ENCODE measurements at places on chromosomes 7 and 10. TPM values are rescaled to one million over a fixed set of nuclear protein-coding genes. Genes with fewer than 3 reads are reported as not detected.

The CTAGE15 gene
- not detected for total RNA-seq

The SAMD9 gene
- 2.0 TPM for total RNA-seq

The CDH23 gene
- total RNA-seq = 3.8 TPM

The CAMK2B gene
- total RNA-seq = 3.3 TPM

The GIMAP8 gene
- 3.3 TPM for total RNA-seq

The TAC1 gene
- total RNA-seq = not detected

The PIK3CG gene
- 0.53 TPM for total RNA-seq

The SMC3 gene
- 11.8 TPM for total RNA-seq

GRCh38 chr10:94010886-94011285 is 17.2 kb downstream of the PLCE1 start:
- no peak overlapping the region for H3K4me3 ChIP-seq
- no peak overlapping the region for H3K27ac ChIP-seq
- H3K36me3 ChIP-seq = no peaks in the 10 kb centered on the region
- no peaks in the 10 kb centered on the region for H3K4me1 ChIP-seq
- no peak for DNase-seq
- no peaks in the 10 kb centered on the region for H3K27me3 ChIP-seq

DNA sequence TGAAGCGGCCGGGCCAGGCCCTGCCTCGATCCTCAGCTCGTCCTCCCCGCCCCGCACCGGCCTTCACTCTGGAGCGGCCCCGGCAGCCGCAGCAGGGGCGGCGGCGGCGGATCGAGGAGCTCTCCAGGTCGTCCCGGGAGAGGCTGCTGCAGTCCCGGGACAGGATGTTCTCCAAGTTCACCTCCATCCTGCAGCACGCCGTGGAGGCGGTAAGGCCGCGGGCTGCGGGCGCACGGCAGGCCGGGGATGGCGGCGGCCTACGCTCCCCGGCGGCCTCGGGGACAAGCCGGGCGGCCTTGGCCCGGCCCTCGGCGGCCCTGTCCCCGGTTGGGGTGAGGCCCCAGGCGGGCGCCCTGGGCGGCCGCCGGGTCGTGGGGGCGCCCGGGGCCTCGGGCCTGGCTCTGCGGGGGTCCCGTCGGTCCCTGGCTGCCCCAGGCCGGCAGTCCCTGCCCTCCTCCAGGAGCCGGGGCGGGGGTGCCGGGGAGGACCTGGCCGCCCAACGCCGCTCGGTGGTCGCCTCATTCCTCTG is 399 bp downstream of the FHIP2A start:
- peaks cover 49% of the 10 kb centered on the region for H3K4me1 ChIP-seq
- peak overlapping the region; percentile 82 for H3K4me3 ChIP-seq

- no peaks in the 10 kb centered on the region for H3K27me3 ChIP-seq
- DNase-seq = no peak
- peaks cover 4% of the 10 kb centered on the region for H3K4me1 ChIP-seq
- H3K4me3 ChIP-seq = no peak overlapping the region
- no peaks in the 10 kb centered on the region for H3K36me3 ChIP-seq
Observed at GRCh38 chr10:103763374-103764202, 91.8 kb downstream of the SH3PXD2A start.

DNA sequence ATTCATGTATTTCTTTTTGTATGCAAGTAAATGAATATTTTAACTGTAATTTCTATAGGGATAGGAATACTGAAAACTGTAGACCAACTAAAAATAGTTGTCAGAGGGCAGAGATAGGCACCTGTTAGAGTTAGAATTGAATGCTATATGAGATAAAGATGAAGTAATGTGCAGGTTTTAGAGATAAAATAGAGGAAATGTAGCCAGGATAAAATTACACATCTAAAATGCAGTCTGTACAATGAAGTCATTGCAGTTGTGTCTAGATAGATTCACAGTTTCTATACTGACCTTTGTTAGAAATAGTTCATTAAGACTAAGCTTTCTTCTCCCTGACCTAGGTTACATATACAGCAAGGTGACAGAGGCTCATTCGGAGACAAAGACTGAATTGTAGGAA is 46.2 kb downstream of the SMNDC1 start:
- H3K36me3 ChIP-seq = no peaks in the 10 kb centered on the region
- no peaks in the 10 kb centered on the region for H3K4me1 ChIP-seq
- H3K4me3 ChIP-seq = no peak overlapping the region
- H3K27ac ChIP-seq = no peak overlapping the region

GRCh38 chr7:88522771-88523293 is 216.1 kb upstream of the STEAP4 start:
- H3K27me3 ChIP-seq = no peaks in the 10 kb centered on the region
- no peak overlapping the region for H3K4me3 ChIP-seq
- no peaks in the 10 kb centered on the region for H3K36me3 ChIP-seq
- no peak overlapping the region for H3K27ac ChIP-seq
- DNase-seq = no peak
- H3K4me1 ChIP-seq = no peaks in the 10 kb centered on the region

DNA sequence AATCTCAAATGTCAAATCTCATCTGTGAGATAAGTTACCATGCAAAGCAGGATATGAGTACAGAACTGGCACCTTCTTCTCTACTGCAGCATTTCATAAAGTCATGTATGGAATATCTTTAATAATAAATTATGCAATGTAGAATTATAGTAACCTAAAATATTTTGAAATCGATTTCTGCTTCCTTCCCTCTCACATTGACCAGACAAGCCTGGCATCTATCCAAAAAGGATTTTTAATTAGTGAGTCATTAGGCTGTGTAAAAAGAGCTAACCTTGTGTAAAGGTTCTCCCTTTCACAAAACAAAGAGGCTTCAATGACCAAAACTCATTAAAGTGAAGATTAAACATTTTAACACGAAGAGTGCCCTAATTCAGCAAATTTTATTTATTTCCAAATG is 48.8 kb upstream of the EXOC6 start:
- DNase-seq = no peak
- no peaks in the 10 kb centered on the region for H3K4me1 ChIP-seq
- H3K27ac ChIP-seq = no peak overlapping the region
- H3K36me3 ChIP-seq = no peaks in the 10 kb centered on the region
- H3K27me3 ChIP-seq = no peaks in the 10 kb centered on the region
- no peak overlapping the region for H3K4me3 ChIP-seq

GRCh38 chr10:6185039-6185716 is 17.6 kb upstream of the PFKFB3 start:
- no peak for DNase-seq
- H3K4me3 ChIP-seq = no peak overlapping the region
- no peak overlapping the region for H3K27ac ChIP-seq
- H3K4me1 ChIP-seq = no peaks in the 10 kb centered on the region
- no peaks in the 10 kb centered on the region for H3K36me3 ChIP-seq

GRCh38 chr10:48577158-48577557 is 27.7 kb downstream of the ARHGAP22 start:
- no peak overlapping the region for H3K4me3 ChIP-seq
- no peak overlapping the region for H3K27ac ChIP-seq
- H3K27me3 ChIP-seq = no peaks in the 10 kb centered on the region
- no peaks in the 10 kb centered on the region for H3K36me3 ChIP-seq
- no peak for DNase-seq

- no peak for DNase-seq
- no peaks in the 10 kb centered on the region for H3K4me1 ChIP-seq
- H3K27ac ChIP-seq = no peak overlapping the region
- H3K4me3 ChIP-seq = no peak overlapping the region
- H3K27me3 ChIP-seq = no peaks in the 10 kb centered on the region
Observed at GRCh38 chr10:49595003-49595712, 15.0 kb upstream of the SLC18A3 start.

- no peaks in the 10 kb centered on the region for H3K27me3 ChIP-seq
- no peak overlapping the region for H3K4me3 ChIP-seq
- no peak overlapping the region for H3K27ac ChIP-seq
- H3K36me3 ChIP-seq = no peaks in the 10 kb centered on the region
- DNase-seq = no peak
- no peaks in the 10 kb centered on the region for H3K4me1 ChIP-seq
Observed at GRCh38 chr10:71562904-71563303, 156.7 kb downstream of the C10orf105 start.

Data from right lobe of liver (tissue), 6 donors.